AG04449 (cell line): ENCODE measurements at places on chromosomes 2 and 18.

DNA sequence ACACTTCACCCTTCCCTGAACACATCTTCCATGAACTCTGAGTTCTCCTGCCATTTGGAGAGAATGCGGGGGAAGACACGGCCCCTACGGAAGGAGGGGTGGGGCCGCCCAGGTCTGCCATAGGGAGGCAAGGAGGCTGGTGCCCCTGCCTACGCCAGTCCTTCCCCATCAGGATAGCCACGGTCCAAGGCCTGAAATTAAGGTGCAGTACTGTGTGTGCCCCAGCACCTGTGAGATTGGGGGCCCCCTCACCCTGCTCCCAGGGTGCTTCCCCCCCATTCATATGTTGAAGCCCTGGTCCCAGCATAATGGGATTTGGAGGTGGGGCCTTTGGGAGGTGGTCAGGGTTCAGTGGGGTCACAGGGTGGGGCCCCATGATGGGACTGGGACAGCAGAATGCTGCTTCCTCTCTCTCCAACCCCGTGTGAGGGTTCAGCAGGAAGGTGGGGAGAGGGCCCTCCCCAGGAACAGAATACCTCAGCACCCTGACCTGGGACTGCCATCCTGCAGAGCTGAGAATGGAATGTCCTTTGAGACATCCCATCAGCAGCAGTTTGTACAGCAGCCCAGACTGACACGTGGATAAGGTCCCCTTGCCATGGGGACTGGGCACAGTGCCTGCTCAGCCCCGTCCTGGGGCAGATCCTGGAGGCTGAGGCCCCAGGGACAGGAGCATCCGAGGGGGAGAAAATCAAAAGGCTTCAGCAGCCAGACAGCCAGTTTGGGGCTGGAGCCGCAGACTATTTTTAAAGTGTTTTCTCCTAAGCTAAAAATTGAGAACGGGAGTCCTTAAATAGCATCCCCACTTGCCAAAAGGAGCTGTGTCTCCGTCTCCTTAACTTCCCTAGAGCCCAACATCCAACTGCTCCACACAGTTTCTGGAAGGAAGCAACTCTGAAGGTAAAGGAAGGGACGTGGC, 105.1 kb downstream of the NDUFA10 start:
- no peak for DNase-seq

GRCh38 chr18:64674694-64675093, 525.8 kb upstream of the LINC00305 start:
- no peak for DNase-seq

GRCh38 chr2:191245869-191246531, 796 bp downstream of the MYO1B start:
- DNase-seq, result no peak

GRCh38 chr2:70946832-70947442, 11.2 kb downstream of the ATP6V1B1 start:
- no peak for DNase-seq

DNA sequence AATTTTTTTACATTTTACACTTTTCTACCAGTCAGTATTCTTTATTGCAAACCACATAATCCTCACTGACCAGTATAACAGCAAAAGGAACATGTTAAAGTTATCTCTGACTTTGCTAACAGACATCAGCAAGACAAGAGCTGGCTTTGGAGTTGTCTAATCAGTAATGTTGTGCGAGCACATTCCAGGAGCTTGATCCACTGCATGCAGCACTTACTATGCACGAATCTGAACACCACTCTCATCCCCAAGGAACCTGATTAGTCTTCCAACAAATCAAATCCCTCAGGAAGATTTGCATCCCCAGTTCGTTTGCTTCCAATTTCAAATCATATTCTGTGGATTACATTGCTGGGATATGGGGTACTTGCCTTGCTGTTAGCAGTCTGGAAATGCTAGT, 269.3 kb upstream of the EPC2 start:
- no peak for DNase-seq

DNA sequence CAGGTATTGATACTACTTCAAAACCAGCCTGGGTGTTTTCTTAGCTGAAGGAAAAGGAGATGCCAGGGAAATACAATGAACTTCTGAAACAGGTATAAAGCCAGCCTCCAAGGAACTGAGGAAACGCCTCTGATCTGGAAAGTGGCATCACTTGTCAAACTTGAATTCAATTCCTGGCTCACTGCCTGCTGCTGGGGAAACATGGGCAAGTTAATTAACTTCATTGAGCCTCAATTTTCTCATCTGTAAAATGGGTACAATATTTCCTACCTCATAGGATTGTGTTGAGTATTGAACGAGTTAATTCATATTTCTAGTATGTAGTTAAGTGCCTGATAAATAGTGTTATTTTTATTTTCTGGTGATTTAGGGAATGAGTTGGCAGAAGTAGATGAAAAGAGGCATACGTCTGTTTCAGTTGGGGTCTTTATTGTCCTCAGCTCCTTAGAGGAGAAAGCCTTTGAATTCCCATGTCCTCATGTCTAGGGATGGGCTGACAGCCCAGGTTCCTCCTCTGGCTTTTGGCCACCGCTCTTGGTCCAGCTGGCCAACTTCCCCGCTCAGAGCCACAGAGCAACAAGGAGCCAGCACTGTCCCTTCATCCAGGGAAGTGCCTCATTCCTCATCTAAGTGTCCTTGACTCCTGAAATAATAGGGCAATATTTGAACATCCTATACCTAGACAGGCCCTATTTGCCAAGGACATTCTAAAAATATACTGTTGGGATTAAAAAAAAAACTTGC, 210.5 kb upstream of the GATA6 start:
- no peak for DNase-seq

DNA sequence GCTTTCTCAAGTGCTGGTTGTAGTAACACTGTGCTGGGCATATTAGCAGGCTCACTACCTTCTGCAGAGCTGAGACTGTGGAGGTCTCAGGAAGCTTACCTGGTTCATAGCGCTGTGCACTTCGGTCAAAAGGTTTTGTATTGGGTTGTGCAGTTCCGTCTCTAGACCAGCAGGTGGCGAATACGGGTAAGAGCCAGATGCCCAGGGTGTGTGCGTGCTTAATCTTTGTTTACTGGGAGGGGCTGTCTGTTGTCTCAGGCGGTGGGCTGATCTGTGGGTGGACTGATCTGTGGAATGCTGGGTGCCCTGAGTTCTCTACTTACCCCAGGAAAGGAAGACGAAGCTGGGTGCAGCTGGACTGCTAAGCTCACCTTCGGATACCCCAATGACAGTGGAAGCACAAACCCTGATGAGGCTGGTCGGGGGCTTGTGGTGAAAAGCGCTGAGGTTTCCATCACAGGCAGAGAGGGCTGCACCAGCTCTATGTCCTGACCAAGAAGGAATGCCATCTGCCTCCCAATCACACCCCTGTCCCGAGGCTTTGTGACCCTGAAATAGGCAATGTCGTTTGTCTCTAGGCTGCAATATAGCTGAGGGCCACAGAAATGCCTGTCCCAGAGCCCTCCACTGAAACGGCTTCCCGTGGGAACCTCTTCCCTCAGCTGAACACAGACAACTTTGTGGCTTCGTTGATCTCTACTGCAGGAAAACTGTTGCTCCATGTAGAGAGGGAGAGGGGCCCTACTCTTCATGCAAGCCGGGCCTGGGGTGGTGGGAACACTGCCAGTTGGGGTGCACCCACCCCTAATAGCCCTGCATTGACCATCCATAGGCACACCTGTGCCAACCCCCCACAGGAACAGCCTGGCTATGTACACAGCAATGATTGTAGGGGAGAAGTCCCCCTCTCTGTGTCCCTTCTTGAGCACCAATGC, 45.9 kb upstream of the FAM117B start:
- no peak for DNase-seq

- no peak for DNase-seq
Observed at GRCh38 chr2:74415762-74416395, 5.5 kb downstream of the C2orf81 start.

GRCh38 chr2:24434541-24434940, 56.5 kb upstream of the NCOA1 start:
- DNase-seq, result no peak

- no peak for DNase-seq
Observed at GRCh38 chr18:9827211-9827792, 58.5 kb upstream of the TXNDC2 start.

- DNase-seq, result no peak
Observed at GRCh38 chr2:1927896-1928568, 183.7 kb upstream of the PXDN start.

DNA sequence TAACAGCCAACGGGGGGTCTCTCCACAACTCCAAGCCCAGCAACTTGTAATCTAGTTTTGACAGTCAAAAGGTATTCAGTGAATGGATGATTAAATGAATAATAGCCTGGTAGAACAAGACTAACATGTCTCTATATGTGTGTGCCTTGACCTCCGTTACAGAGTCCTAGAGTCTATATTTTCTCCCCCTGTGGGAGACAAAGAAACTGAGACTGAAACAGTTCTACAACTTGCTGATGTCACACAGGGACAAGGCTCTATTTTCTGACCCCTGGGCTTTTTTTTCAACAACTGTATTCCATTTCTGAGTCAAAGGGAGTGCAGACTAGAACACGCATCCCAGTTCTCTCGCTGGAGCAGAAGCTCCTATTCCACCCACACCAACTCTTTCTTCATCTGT, 223.6 kb upstream of the AGAP1 start:
- DNase-seq, result no peak

GRCh38 chr2:120986898-120987650, 251.4 kb downstream of the GLI2 start:
- no peak for DNase-seq

- no peak for DNase-seq
Observed at GRCh38 chr18:74718312-74718711, 120.6 kb downstream of the ZNF407 start.

- DNase-seq, result no peak
Observed at GRCh38 chr2:150783015-150783414, 295.5 kb upstream of the RND3 start.

DNA sequence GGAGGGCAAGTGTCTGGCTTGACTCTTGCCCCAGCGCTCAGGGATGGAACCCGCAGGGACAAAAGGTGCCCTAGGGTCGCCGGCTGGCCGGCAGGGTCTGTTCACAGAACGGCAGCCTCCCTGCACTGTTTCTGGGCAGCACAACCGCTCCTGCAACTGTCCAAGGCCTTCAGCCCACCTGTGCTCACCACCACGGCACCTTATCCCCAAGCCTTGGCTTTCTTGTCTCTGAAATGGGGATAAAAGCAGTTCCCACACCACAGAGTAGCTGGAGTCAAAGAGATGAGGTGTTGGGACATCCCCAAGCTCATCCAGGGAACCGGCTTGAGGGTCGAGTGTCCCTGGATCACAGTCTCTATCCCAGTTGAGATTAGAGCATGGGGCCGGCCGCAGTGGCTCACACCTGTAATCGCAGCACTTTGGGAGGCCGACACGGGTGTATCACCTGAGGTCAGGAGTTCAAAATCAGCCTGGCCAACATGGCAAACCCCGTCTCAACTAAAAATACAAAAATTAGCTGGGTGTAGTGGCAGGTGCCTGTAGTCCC, 4.7 kb downstream of the SNORC start:
- DNase-seq, result no peak

GRCh38 chr2:199456383-199457146, 1.2 kb downstream of the SATB2 start:
- DNase-seq, result no peak

DNA sequence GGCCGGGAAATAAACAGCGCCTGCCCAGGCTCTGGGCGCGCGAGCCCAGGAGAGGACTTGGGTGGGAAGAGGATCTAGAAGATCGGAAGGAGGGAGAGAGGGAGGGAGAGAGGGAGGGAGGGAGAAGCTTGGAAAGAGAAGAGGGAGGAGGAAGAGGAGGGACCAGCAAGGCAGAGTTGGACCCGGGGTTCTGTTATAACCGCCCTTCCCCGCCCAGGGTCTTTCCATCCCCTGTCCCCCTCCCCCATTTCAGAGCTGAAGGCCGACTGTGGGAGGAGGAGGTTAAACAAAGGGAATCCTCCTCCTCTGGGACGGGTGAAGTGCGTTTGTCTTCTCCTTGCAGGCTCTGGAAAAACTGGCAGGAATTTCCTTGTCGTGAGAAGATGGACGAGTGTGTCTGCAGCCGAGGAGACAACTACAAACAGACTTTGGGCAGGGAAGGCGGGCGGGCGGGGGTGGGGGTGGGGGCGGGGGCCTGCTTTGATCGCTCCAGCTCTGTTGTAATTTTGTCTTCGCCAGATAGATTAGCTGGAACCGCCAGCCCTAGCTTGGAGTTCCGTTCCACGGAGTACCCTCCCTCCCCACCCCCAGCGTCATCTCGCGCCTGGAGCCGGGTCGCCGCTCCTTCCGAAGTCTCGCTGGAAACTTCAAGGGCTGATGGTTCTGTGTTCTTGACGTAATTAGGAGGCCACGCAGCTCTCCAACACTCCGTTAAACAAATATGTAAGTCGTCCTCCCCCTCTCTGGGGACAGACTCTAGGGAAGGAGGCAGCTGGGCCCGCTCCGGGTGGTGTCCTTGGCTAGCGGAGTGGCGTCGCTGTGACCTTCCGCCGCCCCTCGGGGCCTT, 6.4 kb upstream of the SP9 start:
- no peak for DNase-seq

- DNase-seq, result no peak
Observed at GRCh38 chr2:96204836-96205624, 3.6 kb downstream of the STARD7 start.

GRCh38 chr2:193810533-193810932, 1615.8 kb upstream of the TMEFF2 start:
- DNase-seq, result no peak

DNA sequence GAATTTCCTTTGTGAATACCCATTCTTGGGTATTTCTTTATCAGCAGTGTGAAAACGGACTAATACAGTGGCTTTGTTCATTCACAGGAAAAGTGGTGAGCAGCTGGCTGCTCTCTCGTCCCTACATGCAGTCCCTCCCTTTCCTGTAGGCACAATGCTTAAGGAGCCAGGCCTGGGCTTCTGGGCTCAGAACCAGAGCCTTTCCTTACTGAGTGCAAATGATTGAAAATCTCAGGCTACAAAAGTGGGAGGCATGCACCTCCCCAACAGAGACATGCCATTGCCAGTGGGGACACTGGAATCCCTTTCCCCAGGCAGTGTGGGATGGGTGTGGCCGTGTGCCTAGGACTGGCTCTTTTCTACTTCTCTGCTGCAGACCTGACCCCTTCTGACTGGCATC, 61.3 kb downstream of the MCFD2 start:
- no peak for DNase-seq

DNA sequence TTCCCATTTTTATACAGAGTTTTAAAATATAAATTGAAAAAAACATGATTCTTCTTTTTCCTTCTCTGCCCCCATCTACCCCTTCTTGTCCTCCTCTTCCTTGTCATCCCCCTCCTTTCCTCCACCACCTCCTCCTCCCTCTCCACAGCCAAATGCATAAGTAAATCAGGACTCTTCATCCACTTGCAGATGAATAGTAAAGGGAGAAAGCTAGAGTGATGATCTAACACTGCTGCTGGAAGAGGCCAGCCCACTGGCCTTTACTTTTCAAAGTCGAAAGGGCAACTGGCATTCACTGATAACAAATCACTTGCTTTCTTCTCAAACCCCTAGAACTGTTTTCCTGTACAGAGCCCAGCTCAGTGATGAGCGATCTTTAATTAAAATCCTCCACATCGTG, 205.8 kb downstream of the PDE1A start:
- no peak for DNase-seq

DNA sequence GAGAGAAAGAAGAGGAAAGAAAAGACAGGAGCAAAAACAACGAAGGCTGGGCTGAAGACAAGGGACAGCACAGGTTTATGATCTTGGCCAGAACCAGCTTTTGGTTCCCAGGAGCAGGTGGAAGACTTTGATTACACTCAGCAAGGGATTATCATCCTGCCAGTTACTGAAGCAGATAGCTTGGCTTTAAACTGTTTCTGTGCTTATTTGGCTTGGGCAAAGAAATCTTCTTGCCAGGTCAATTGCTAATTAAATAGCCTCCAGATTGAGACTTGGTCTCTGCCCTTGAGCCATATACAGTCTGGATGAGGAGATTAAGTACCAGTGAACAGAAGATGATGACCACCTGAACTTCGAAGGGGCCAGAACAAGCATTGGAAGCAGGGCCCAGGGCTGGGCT, 22.3 kb upstream of the GRP start:
- DNase-seq, result no peak

- DNase-seq, result no peak
Observed at GRCh38 chr2:153891051-153891450, 19.3 kb downstream of the GALNT13 start.
